Umbilical cord (tissue), 2 donors: ENCODE measurements at places on chromosomes 3 and 15. TPM values are rescaled to one million over a fixed set of nuclear protein-coding genes. Genes with fewer than 3 reads are reported as not detected.

GRCh38 chr3:117149584-117149983 is 440.0 kb downstream of the TUSC7 start:
- no peak for DNase-seq

Gene UNC13C
- total RNA-seq: 20.0 TPM

DNA sequence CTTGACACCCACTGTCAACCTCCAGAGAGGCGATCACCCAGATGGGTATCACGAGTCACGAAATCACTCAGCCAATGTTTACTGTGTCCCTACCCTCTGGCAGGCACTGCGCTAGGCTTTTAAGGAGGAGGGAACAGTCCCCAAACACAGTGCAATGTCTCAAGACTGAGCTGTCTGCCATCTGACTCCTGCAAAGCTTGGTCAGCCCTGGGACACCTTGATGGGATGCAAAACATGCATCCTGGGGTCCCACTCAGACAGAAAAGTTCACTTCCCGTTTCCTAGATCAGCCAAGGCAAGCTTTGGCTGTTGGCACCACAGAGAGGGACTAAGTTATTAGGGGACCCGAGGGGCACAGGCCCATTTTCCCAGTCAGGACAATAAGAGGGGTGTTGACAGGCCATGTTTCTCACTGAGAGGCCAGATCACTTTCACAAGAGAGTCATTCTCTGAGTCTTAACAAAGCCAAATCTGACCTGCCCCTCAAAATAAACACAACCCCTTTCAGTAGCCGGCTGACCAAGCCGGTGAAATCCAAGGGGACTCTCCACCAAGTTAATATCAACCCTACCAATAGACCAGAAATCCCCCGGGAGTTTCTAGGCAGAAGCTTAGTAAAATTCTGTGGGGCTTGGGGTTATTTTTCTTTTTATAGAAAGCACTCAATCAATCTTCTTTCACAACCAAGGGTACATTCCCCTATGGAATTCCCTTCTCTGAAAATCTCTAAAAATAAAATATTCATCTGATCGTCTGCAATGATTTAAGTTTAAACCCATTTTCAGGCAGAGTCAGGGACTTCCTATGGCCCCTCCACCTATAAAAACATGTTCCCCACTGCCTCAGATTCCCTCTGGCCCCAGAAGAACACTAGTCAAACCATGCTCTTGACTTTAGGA is 3.5 kb downstream of the RFTN1 start:
- no peak for DNase-seq

DNA sequence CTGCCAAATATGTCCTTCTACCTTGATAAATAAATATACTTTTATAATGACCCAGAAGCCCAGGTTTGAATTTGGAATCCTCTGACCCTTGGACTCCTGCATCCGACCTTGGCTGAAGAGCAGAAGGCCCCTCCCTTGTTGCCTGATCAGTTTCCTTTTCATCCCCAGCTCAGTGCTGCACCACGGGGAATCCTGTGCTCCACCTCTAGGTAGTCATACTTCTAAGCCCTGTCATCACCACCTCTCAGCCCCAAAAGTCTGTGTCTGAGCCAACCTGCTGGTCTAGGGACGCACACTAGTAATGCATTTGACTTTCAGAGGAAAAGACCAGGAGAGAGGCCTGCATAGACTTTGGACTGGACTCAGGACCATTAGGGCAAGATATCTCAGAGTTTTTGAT is 310.6 kb downstream of the NLGN1 start:
- DNase-seq: no peak

Gene RNU5B-1
- total RNA-seq: not detected

DNA sequence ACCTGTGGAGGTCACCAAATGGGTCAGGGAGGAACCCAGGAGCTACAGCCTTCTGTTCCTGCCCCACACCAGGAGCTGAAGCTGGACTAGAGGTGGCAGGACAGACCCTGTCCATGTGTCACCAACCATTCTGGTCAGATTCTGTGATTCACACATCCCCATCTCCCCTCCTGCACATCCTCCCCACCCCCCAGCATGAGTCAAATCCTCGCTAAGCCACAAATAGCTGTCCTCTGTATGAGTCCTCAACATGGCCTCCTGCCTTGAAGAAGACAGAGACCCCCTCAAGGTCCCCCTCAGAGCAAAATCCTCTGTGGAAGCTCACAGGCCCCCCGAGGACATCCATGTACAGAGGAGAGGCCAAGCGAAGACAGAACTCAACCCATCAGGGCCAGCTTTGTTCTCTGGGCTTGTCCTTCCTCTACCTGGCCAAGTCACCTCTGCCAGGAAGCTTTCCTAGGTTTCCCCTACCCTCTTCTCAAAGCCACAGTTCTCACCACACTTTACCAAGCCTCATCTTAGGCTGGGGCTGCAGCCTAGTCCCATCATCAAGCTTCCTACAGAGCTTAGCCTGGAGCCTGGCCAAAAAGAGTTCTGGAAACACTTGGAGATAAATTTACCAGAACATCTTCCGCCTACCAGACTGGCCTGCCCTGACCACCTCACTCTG is 17.1 kb downstream of the CACNA2D2 start:
- peak; percentile 7 for DNase-seq

DNA sequence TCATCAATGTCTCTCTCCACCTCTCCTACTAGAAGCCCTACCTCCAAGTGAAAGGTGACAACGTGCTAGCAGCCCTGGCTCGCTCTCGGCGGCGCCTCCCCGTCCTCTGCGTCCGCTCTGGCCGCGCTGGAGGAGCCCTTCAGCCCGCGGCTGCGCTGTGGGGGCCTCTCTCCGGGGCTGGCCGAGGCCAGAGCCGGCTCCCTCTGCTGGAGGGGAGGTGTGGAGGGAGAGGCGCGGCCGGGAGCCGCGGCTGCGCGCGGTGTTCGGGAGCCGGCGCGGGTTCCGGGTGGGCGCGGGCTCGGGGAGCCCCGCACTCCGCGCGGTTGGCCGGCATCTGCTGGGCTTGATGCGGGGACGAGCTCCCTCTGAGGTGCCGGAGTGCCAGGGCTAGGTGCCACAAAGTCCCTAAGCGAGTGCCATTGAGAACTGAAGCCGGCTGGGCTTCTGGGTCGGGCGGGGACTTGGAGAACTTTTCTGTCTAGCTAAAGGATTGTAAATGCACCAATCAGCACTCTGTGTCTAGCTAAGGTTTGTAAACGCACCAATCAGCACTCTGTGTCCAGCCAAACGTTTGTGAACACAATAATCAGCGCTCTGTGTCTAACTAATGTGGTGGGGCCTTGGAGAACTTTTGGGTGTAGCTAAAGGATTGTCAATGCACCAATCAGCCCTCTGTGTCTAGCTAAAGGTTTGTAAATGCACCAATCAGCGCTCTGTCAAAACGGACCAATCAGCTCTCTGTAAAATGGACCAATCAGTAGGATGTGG is 84.8 kb upstream of the ARRDC4 start:
- no peak for DNase-seq

DNA sequence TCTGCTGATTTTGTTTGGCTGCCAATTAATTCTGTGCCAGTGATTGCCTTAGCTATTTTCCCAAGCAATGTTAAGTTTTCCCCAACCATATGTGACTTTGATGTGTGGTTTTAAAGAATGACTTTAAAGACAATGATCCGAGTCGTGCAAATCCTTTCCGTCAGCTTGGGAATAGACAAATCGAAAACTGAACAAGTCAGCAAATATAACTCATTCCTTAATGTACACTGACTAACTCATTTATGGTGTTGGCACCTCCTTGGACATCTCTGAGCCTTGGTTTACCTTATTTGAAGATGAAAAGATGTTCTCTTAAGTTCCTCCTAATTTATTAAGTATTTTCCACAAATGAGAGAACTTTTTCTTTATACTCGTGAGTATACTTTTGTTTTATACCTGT is 249.4 kb upstream of the SLCO3A1 start:
- DNase-seq: no peak

Gene CYP1A1
- total RNA-seq: 3.6 TPM

GRCh38 chr15:67691450-67691849 is 133.9 kb upstream of the SKOR1 start:
- DNase-seq: no peak

DNA sequence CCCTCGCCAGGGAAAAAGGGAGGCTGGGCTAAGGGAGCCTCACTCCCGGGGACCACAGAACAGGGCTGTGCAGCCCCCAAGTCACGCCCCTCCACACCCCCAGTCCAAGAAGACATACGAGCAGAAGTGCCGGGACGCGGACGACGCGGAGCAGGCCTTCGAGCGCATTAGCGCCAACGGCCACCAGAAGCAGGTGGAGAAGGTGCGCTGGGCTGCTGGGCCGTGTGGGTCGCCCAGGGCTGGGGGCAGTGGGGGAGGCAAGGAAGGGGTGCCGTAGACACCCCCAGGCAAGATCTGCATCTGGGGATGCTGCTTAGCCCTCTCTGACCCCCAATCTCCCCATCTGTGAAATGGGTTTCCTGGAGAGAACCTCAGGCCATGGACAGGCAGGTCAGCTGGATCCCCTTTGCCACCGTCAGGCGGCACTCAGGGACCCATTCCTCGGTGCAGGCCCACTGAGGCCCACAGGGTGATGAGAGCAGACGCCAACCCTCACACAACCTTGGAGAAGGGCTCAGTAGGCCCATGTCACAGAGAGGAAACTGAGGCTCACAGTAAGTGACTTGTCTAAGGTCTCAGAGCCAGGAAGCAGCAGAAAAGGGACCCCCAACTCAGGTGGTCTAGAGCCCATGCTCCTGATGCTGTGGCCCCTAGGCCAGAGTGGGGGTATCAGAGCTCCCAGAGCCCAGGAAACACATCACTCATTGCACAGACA is 33.7 kb downstream of the PSTPIP1 start:
- no peak for DNase-seq

- no peak for DNase-seq
Observed at GRCh38 chr3:13508496-13508895, 28.4 kb downstream of the HDAC11 start.
